ENCODE measurements at places on chromosomes 12 and 14. TPM values are rescaled to one million over a fixed set of nuclear protein-coding genes. Genes with fewer than 3 reads are reported as not detected.

DNA sequence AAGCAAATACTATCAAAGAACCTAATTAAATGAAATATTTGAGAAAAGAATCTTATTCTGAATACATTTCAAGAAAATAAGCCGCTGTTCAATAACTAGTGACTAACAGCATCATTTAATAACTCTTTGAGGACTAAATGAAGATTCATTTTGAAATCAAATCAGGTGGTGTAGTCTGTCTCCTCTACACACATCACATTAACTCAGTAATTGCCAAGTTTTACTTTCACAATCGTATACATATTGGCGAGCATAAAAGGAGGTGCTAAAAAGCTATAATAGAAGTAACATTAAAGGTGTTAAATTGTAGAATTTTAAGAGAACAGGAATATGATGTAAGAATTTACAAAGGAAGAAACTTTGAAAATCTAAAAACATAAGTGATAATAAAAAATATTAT, 185.1 kb downstream of the MDGA2 start:
- DNase-seq = no peak

GRCh38 chr12:64125913-64126312, 96.2 kb downstream of the KICS2 start:
- no peak for DNase-seq

Gene DEPDC4
- 0.22 TPM for polyA plus RNA-seq

GRCh38 chr12:38544330-38545066, 227.9 kb downstream of the ALG10B start:
- DNase-seq = no peak

DNA sequence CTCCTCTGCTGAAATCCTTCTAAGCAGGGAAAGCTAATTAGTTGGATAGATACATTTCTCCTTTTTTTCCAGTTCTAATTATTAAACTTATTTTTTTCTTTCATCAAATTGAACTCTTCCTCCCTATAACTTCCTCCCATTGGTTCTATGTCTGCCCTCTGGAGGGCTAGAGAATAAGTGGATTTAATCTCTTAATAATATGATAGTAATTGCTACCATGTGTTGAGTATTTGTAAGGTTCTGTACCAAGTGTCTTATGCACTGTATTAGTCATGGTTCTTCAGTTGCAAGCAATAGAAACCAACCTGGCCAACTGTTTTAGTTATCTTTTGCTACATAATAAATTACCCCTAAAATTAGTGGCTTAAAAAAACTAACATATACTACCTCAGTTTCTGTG, 190.5 kb upstream of the PLXNC1 start:
- DNase-seq = no peak

- no peak for DNase-seq
These were observed 10.2 kb downstream of the ELK3 start for GRCh38 chr12:96204381-96204780.

- no peak for DNase-seq
These were observed 33.4 kb downstream of the CHST11 start for GRCh38 chr12:104490186-104490585.

Gene ACSM4
- polyA plus RNA-seq = not detected

GRCh38 chr12:26047401-26048226, 77.2 kb downstream of the BHLHE41 start:
- DNase-seq = no peak

Gene ACOT4
- 1.3 TPM for polyA plus RNA-seq

Gene SYCP3
- 0.48 TPM for polyA plus RNA-seq

Gene KRT77
- not detected for polyA plus RNA-seq

GRCh38 chr14:88829685-88830302, 5.3 kb downstream of the TTC8 start:
- DNase-seq = no peak

Gene KRT6A
- 0.83 TPM for polyA plus RNA-seq

DNA sequence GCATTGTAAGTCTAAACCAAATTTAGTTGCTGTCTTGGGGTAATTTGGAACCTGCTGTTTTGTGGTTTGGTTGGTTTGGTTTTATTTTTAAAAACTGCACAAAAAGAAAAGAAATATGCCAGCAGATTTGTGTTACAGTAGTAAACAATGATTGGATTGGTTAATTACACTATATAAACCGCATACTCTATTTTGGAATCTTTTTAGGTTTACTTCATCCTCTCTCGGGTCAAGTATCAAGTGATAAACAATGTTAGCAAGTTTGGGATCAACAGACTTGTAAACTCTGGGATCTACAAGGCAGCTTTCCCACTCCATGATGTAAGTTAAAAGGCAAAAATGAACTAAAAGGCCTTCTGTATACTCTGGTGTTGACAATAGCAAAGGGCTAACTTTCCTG, 132.4 kb downstream of the ANO6 start:
- no peak for DNase-seq

Gene FAM222A
- polyA plus RNA-seq = 5.2 TPM

DNA sequence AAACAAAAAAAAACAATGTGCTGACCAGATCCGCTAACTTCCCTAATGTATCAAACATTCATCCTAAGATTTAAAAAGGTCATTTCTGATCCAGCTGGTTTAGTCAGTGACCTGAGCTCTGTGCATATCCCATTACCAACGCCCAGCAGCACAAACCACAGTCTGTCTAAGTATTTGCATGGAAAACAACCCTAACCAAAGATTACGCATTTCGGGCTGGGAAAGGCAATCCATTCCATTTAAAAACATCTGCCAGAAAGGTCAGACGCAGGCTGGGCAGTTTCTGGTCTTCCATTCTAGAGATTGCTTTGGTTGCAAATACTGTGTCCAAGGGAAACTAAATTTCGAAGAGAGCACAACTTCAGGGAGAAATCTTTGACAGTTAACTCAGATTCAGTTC, 234.9 kb downstream of the FLRT2 start:
- no peak for DNase-seq

- DNase-seq = no peak
These were observed 270.4 kb downstream of the NEDD1 start for GRCh38 chr12:97177481-97177880.

GRCh38 chr12:80353254-80353653, 90.8 kb upstream of the PTPRQ start:
- no peak for DNase-seq

Gene CARMIL3
- 1.8 TPM for polyA plus RNA-seq

DNA sequence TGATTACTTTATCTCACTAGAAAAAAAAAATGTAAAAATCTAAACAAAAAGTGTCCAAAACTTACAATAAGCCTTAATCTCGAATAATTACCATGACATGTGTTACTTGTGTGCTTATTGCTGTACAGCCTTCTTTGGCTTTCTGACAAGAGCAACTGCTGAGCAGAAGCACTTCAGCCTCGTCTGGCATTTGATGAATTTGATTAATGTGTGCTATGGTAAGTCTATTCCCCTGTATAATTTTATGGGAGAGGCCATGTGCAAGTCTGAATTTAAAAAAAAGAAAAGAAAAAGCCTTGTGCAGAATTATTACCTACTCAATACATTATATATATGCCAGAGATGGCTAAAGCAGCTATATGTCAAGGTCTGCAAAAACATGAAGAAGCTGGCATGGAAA, 113.9 kb downstream of the AEBP2 start:
- no peak for DNase-seq

- DNase-seq = no peak
These were observed 127.3 kb upstream of the SLC38A2 start for GRCh38 chr12:46499901-46500300.

DNA sequence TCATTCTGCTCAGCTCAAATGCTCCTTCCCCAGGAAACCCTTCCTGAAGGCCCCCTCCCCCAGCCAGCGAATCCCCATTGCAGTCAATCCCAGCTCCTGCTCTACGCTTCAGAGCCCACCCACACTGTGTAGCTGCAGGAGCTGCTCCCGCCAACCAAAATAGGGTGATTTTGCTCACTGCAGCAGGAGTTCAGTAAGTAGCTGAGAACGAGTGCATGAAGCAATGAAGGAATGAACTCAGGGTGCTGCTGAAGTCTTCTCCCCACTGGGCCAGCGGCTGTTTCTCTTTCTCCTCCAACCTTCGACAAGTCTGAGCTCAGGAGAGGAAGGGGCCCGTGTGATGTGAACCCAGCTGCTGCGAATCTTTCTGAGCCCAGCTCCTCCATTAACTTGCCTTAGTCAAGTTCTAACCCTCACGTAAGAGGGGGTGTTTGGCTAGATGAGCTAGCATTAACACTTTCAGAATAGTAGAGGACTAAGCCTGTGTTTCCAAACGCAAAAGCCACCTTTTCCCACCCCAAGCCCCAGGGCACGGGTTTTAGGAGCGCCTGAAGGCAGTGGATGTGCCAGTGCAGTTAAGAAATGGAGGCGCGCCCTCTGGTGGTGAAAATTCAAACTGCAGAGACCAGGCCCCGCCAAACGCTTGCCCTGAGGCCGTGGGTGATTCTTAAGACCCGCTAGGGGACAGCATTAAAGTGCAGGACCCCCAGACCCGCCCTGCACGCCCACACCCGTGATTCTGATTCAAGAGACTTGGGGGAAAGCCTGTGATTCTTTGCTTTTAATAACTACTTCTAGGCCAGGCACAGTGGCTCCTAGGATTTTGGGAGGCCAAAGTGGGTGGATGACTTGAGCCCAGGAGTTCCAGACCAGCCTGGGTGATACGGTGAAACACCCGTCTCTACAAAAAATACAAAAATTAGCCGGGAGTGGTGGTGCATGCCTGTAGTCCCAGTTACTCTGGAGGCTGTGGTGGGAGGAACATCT, 11.9 kb upstream of the SERPINA4 start:
- DNase-seq = peak; percentile 83

Gene TOMM20L
- polyA plus RNA-seq = 0.29 TPM

- DNase-seq = no peak
These were observed 88.8 kb downstream of the SCFD1 start for GRCh38 chr14:30710876-30711275.

Gene PLEK2
- 0.18 TPM for polyA plus RNA-seq

Gene OR6S1
- polyA plus RNA-seq = not detected

Gene LRRC43
- polyA plus RNA-seq = 0.20 TPM

Gene IRAK3
- polyA plus RNA-seq = 9.4 TPM

Gene ISCU
- polyA plus RNA-seq = 182 TPM

GRCh38 chr14:90040411-90040810, 21.4 kb upstream of the KCNK13 start:
- no peak for DNase-seq

Gene STAB2
- 29.5 TPM for polyA plus RNA-seq

- DNase-seq = no peak
These were observed 21.3 kb downstream of the ANO2 start for GRCh38 chr12:5923751-5924150.

Gene RD3L
- polyA plus RNA-seq = not detected

Gene MSRB3
- 4.5 TPM for polyA plus RNA-seq

Gene BCL2L14
- polyA plus RNA-seq = 0.91 TPM

Gene STXBP6
- 1.4 TPM for polyA plus RNA-seq

Gene KRT73
- 0.04 TPM for polyA plus RNA-seq

DNA sequence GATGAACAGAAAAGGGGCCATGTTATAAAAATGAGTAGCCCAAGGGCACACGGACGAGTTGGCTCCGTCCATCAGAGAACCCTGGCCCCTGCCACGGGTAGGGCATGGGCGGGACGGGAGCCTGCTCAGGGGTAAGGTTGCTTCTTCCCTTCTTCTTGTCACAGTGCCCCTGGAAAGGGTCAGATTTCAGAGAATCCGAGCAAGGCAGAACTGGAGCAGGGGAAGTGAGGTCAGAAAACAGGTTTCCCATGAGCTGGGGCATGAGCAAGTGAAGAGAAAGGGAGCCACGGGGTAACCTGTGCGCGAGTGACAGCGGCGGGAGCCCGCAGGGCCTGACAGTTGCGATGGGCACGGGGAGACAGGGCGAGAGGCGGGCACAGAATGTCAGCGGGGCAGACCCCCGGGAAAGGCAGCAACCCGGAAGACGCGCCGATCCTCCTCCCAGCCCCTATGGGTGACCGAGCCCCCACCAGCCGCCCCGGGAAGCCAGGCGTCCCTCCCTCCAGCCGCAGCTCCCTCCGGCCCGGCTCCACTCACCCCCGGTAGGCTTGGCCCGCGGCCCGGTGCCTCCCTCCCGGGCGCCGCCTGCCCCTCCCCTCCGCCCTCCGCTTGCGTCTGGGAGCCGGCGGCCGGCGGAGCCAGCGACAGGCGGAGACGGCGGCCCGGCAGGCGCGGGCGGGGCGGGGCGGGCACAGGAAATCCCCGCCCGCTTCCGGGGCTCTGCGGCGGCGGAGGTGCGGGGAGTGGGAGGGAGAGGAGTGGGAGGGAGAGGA, at the start of gene ZNF641:
TSS of gene ZNF641 (minus strand) at position 671 of the 773 bp plus-strand sequence. CDS start 2,829 bp downstream, outside the sequence.
- DNase-seq = peak; percentile 96

DNA sequence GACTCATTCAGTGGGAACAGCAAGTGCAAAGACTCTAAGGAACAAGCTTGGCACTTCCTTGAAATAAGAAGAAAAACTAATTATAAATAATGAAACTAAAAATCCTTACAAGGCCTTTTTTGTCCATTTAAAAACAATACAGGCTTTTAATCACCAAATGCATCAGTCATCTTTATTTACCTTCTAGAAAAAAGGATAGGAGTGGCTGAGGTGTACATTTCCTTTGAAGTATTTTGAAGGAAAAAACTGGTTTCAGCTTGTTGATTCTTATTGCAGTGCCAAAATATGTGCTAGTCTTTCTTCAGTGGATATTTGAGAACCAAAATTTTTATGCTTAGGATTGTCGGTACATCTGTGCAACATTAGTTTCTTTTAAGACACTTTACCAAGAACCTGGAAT, 29.8 kb downstream of the MED21 start:
- DNase-seq = no peak
